DND-41 (cell line): ENCODE measurements at places on chromosomes 5 and 9.

DNA sequence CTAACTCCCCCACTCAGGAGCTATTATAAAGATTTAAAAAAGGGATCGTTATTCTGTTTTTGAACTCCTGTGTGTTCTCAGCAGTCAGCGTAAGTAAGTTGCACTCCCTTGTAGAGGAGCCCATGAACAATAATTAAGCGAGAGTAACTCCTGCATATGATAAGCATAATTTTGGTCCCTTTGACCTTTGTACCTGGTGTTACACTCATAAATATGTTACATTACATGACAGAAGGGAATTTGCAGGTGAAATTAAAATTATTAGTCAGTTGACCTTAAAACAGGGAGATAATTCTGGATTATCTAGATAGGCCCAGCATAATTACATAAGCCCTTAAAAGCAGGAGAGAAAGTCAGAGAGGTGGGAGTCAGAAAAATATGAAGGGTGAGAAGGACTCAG lies 197.3 kb downstream of the KCTD16 start:
- no peak for DNase-seq

DNA sequence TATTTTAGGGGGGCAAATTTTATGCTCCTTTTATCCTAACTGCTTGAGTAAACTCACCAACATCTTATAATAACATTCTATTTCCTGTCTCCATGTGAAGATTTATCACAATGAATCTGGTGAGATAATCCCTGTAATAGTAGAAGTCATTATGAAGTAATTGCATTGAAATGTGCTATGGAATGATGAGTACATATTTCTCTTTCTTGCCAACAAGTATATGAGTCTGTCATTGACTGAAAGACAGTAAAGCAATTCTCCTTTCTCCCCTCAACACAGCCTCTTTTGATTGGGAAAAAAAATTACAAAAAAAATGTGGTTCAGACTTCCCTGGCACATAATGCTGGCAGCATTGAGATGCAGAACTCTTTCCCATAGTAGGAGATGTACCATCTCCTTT lies 459.2 kb upstream of the RGMB start:
- DNase-seq: no peak

- DNase-seq: no peak
Measured at GRCh38 chr5:38468978-38469706, 87.3 kb downstream of the LIFR start.

DNA sequence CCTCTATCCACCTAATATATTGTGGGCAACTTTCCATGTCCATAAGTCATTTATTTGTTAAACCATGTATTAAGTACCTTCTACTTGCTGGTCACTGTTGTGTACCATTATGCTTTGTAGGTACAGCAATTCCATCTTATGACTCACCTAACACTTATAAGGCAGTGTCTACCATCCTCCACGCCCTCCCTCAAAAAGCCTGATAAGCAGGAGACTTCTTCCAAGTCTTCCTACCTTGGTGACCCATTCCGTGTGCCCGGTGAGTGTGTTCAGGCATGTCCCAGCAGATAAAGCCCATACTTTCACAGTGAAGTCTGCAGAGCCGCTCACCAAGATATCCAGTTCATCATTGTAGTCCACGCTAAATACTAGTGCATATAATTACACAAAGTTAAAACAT lies 17.4 kb downstream of the FBXW2 start:
- DNase-seq: no peak

- no peak for DNase-seq
Measured at GRCh38 chr5:63233361-63233760, 654.7 kb downstream of the LRRC70 start.

DNA sequence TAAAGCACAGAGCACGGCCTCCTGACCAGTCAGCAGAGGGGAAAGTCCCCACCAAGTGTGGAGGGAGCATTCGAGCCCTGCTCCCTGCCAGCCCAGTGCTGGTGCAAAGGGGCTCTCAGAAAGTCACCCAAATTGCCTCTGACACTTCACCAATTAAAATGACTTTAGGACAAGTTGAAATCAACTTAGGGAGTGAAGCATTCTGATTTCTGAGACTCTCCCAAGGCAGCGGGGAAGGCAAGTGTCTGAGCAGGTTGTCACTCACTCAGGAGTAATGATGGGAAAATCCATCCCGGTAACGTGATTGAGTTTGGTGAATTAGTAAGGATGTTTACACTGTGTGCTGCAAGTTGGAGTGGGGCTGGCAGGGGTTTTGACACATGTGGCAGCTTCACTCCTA lies 73.7 kb downstream of the PCDH1 start:
- no peak for DNase-seq

DNA sequence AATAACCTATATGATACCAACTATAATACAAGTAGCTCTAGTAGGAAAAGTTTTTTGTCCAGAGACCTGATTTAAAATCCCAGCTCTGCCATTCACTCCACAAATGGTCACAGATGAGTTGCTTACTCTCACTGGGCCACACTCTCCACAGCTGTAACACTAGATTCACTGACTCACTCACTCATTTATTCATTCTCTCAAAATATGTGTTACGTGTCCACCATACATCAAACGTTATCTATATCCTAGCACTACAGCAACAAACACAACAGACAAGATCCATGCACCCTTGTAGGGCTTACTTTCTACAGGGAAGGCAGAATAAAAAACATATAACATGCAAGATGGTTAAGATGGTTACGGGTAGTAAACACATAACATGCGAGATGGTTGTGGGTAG lies 146.3 kb downstream of the CDK5RAP2 start:
- no peak for DNase-seq

DNA sequence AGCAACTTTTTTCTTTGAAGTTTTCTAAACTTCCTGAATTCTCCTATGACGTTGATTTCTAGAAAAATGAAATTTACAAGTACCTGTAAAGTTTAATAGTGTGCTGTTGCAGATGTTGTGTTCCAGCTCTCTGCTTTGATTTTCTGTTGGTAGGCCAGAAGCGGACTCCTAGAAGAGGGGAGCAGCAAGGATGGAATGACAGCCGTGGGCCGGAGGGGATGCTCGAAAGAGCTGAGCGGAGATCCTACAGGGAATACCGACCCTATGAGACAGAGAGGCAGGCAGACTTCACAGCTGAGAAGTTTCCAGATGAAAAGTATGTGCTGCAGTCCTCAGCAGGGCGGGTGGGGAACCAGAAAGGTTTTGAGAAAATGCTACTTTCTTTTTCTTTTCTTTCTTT lies 8.3 kb downstream of the HABP4 start:
- DNase-seq: no peak

- DNase-seq: no peak
Measured at GRCh38 chr5:143976055-143976454, 164.1 kb downstream of the HMHB1 start.

DNA sequence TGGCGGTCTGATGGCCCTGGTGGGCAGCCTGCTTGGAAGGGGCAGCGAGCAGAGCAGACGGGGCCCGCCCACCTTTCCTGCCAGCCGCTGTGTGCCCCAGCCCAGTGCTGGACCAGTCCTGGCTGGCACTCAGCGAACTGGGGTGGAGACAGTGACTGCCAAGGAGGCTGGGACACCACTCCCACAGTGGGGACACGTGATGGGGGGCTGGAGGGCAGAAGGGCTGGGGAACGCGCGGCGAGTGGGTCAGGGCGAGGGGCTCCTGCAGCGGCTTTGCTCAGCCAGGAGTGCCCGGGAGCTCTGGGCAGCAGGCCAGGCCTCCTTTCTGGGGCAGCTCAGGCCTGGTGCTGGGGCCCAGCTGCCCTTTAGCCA lies 19.5 kb downstream of the NCS1 start:
- DNase-seq: no peak

DNA sequence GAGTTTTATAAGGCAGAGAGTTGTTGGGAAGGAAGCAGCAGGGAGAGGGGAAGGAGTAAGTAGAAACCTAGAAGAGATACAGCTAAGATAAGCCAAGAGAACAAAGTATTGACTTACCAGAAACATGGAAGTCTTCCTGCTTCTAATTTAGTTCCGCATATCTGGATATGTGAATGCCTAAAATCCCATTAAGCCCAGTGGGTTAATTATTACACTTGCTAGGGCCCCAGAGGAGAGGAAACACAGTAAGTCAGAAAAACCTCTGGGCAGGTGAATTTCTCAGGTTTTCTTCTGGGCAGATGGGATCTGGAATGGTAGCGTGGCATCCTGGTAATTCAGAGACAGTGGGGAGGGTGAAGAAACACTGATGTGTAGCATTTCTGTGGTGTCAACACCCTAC lies 104.7 kb upstream of the GABRP start:
- no peak for DNase-seq

GRCh38 chr5:102450313-102450990 lies 48.3 kb downstream of the SLCO6A1 start:
- no peak for DNase-seq

DNA sequence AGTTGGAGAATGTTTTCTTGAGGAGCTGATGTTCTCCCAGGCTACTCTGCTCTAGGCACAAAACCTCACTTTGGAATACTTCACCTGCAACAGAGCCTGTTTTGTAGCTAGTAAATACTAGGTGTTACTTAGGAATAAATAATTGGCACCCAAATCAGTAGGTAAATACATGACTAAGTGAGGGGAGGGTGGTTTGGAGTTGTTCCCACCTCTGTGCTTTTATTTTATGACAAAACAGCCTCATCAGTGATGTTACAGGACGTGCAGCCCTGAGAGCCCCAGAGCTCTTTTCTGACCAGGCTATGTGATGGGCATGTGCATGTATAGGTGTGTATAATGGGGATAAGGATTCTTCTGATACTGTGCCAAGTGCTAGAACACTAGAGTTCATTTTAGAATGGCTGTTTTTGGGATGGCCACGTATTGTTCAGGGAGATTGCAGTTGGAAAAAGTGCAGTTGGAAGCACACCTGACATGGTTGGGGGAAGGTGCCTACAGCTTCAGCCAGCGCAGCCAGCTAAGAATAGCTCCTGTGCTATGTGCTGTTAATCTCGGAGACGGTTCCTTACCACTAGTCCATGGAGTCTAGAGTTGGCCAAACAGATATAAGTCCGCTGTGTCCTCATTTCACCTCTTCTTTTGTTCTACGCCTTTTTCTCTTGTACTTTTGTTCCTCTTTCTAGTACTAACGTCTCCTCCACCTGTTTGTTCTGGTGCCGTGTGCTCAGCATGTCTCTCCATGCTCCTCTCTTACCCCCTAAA lies 284.7 kb downstream of the FANCC start:
- no peak for DNase-seq

GRCh38 chr5:78953092-78953800 lies 31.9 kb downstream of the ARSB start:
- DNase-seq: no peak

DNA sequence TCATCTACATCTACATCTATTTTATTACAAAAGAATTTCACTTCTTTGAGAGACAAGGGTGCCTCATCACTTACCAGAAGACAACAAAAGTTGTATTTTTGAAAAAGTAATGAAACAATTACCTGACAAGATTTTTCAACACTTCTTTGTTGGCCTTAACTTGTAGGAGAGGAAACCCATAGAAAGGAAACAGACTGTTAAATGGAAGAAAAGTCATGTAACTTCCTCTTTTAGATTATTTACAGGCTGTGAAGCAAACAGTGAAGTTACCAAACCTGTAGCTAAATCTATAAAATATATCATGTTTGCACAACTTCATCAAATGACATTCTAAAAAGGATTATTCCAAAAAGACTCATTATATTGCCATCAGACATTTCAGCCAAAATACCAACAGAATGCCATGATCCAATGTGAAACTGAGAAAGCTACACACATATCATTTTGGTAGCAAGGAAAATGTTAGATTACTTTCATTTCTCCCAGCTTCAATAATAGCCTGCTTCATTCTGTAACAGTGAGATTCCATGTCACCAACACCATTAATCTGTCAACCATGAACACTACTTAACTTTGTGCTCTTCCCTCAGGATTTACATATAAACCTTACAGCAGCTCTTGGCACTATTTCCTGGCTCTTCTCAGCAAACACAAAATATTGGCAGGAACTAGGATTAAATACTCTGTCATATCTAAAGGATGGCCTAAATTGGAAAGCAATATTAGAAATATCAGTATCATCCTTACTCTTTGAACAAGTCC lies 122.5 kb downstream of the MCTP1 start:
- no peak for DNase-seq

DNA sequence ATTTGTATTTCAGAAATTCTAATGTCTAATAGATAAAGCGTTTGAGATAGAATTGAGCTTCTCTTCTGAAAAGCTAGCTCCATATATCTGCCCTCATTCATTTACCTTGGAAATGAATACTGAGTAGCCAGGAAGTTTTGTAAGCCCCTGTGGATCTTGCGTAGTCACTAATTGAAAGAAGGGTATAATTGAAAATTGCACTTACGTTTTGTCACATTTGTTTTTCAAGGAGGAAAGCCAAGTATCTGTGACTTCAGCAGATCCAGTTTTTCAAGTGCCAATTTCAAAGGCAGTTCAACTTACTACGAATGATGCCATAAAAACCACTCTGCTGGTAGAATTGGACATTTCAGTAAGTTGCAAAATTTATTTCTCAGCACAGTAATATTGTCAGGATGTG lies 14.0 kb downstream of the MTRR start:
- DNase-seq: no peak

- no peak for DNase-seq
Measured at GRCh38 chr5:106875591-106876297, 795.0 kb downstream of the EFNA5 start.

DNA sequence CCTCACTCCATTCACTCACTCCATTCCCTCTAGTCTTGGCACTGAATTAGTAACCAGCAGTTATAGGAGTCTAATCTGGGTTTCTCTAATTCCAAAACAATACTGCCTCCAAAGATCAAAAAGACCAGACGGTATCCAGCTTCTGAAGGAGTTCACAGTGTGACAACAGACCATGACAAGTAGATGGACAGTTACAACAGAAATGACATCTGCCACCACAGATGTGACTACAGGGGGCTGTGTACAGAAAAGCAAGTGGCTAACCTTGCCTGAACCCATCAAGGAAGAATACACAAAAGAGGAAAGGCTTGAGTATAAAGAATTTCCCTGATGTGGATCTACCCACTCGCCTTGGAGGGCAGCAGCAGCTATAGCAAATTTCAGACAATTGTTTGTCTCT lies 112.4 kb downstream of the ACTL7B start:
- no peak for DNase-seq

GRCh38 chr5:114056185-114056538 lies 305.7 kb upstream of the KCNN2 start:
- DNase-seq: no peak

DNA sequence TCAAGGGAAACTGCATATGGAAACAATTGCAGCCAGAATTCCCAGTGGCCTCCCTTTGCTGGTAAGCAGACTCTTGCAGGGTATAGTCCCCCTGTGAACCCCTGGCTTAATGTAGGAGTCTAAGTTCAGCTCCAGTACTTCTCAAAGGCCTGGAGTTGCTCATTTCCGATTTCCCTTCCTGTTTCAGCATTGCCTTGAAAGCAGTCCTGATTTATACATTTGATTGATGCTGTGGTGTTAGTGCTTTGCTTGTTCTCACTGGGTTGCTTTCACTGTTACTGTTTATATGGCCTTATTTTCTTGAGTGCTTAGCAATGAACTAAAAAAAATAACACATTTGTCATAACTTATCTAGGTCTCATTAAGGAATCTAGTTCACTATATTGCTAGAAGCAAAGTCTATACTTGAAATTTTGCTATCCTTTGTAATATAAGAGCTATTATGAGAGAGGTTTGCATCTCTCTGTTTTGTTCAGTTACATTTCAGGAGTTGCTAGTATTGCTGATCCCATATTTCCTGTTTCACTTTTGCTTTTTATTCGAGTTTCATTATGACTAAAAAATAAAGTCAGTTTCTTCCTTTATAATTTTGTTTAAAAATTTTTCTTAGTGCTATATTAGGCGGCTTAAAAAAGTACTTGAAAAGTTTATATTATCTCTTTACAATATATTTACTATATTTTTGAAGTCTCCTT lies 122.4 kb upstream of the NMUR2 start:
- no peak for DNase-seq

- no peak for DNase-seq
Measured at GRCh38 chr5:177358370-177358819, 671 bp downstream of the RGS14 start.
